ENCODE measurements at places on chromosomes 12 and 14. TPM values are rescaled to one million over a fixed set of nuclear protein-coding genes. Genes with fewer than 3 reads are reported as not detected.

CMAS gene
- total RNA-seq: 17.0 TPM

GLT1D1 gene
- not detected for total RNA-seq

- H3K4me1 ChIP-seq: no peaks in the 10 kb centered on the region
- H3K27ac ChIP-seq: no peak overlapping the region
- H3K27me3 ChIP-seq: no peaks in the 10 kb centered on the region
- H3K4me3 ChIP-seq: no peak overlapping the region
- no peak for DNase-seq
These were observed 58.2 kb downstream of the FBXW8 start for GRCh38 chr12:116968986-116969385.

DNA sequence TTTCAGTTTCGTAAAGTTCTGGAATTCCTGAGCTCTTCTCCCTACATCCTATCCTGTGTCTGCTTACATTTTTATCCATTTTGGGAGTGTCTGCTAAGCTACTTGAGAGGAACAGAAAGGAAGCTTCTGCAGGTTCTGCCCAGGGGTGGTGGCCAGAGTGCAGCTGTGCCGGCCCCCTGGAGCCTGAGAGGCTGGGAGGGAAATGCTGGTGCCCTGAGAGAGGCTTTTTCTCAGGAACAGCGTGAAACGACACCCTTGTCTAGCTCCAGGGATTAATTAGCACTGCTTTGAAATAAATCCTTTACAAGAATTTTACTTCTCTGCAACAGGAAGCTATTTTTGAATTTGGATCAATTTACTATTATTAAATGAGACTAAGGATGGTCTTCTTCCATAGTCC, 165.4 kb downstream of the SLC15A5 start:
- H3K4me1 ChIP-seq: no peaks in the 10 kb centered on the region
- no peak overlapping the region for H3K4me3 ChIP-seq
- H3K27ac ChIP-seq: no peak overlapping the region
- H3K36me3 ChIP-seq: no peaks in the 10 kb centered on the region

DNA sequence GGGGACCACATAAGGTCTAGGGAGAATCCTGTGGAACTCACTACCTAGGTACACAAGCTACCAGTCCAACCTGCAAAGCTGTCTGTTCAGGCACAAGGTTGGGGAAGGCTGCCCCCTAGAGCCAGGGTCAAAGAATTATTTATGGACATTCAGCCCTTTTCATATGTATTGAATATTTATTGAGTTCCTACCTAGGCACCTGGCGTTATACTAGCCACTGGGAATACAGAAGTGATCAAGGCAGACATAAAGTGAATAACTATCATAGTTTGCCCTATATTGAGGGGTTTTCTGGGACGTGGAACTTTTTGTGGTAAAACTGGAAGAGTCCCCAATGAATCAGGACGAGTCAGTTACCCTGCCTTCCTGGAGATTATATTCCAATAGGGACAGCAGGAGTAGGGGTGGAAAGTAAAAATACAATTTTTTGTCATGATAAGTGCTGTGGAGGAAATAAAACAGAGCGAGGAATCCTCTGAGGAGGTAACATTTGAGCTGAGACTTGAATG, 5.8 kb upstream of the SLC48A1 start:
- no peak overlapping the region for H3K4me3 ChIP-seq
- no peaks in the 10 kb centered on the region for H3K27me3 ChIP-seq
- no peaks in the 10 kb centered on the region for H3K4me1 ChIP-seq
- no peak overlapping the region for H3K27ac ChIP-seq
